Colonic mucosa (tissue), 4 donors: ENCODE measurements at places on chromosomes 2 and 18. TPM values are rescaled to one million over a fixed set of nuclear protein-coding genes. Genes with fewer than 3 reads are reported as not detected.

DNA sequence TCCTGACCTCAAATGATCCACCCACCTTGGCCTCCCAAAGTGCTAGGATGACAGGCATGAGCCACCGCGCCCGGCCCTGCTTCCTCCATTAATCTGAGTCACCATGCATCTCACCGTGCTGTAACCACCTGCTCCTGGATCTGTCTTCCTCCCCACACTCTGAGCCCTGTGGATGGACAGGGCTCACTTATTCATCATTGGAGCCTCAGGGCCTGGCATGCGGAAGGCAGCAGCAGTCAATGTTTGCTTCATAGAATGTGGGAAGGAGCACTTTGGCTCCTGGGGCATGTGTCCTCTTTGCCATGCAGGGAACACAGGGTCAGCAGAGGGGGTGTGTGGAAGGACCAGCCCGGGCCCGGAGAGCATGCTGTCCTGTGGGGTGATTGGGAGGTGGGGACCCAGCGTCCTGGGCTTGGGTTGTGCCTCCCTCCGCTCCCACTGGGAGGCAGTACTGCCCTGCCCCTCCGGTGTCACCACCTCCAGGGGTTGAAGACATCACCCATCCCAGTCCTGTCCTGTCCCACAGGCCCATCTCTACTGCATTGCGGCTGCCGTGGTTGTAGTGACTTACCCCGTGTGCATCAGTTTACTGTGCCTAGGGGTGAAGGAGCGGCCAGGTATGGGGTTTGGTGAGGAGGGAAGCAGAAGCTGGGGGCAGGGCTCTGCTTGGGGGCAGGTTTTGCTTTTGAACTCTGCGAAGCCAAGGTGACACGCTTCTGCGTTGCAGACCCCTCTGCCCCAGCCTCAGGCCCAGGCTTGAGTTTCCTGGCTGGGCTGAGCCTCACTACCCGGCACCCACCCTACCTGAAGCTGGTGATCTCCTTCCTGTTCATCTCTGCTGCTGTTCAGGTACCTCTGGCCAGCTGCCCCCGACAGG lies 11.5 kb downstream of the MFSD2B start:
- DNase-seq = no peak
- no peaks in the 10 kb centered on the region for H3K36me3 ChIP-seq
- no peak overlapping the region for H3K27ac ChIP-seq

- no peaks in the 10 kb centered on the region for H3K36me3 ChIP-seq
- no peak for DNase-seq
- no peaks in the 10 kb centered on the region for H3K4me1 ChIP-seq
- H3K27me3 ChIP-seq = no peaks in the 10 kb centered on the region
Measured at GRCh38 chr2:204445149-204445548, 100.1 kb upstream of the PARD3B start.

GRCh38 chr18:76414936-76415621 lies 80.0 kb downstream of the ZNF516 start:
- H3K4me1 ChIP-seq = no peaks in the 10 kb centered on the region
- H3K27me3 ChIP-seq = no peaks in the 10 kb centered on the region
- no peak overlapping the region for H3K27ac ChIP-seq
- DNase-seq = no peak
- H3K4me3 ChIP-seq = no peak overlapping the region

The TRIM54 gene
- total RNA-seq = 0.24 TPM
